ENCODE measurements at places on chromosomes 2 and 18.

DNA sequence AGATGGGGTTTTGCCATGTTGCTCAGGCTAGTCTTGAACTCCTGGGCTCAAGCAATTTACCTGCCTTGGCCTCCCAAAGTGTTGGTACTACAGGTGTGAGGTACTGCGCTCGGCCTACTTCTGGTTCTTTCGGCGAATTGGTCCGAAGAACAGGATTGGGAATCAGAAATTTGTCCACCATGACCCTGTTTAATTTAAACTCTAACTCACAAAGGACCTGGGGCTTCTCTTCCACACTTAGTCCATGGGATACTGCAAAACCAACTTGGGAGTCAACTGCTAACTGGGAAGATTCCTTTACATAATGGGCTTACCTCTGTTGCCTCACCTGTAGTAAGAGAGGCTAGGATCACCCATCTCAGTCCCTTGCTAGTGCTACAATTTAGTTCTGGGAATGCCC is 79.8 kb upstream of the ZFP36L2 start:
- no peak for DNase-seq

DNA sequence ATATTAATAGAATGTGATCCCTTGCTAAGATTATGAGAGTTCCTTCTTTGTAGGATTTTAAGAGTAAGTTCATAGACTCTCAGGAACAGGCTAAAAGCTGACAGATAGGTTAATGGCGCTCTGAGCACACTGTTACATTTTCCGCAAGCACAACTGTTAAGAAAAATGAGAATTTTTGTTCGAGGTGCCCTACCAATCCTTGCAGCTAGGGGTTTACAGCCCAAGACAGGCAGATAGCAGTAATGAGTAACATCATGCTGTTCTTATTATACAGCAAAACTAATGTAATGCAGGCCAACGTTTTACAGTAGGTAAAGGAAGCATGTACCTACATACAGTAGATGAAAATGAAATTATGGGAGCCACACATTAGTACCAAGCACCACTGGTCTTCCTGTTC is 11.2 kb upstream of the BOD1L2 start:
- DNase-seq, result no peak

GRCh38 chr2:24616616-24617015 is 125.6 kb downstream of the NCOA1 start:
- no peak for DNase-seq

- no peak for DNase-seq
These were observed 26.0 kb upstream of the PAIP2B start for GRCh38 chr2:71252862-71253261.

- no peak for DNase-seq
These were observed 64.3 kb downstream of the NCKAP5 start for GRCh38 chr2:133503927-133504326.

DNA sequence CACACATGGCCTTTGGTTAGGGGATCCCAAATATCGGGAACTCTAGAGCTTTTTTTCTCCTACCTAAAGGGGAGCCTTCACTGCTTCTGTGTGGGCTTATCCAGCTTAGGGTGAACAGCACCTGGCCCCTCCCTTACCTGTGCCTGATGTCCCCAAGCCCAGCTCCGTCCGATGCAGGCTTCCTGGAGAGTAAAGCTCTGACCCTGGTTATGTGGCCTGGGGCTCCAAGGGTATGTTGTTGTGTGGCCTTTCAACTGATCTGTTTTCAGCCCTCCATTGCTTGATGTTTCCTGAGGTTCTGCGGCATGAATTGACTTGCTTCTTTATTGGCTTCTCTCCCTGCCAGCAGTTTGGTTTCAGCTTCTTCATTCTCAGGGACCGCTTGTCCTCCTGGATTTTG is 66.0 kb downstream of the RAB31 start:
- no peak for DNase-seq

All from 8988T (cell line).